Heart left ventricle (tissue), 16 donors: ENCODE measurements at places on chromosomes 5 and 9. TPM values are rescaled to one million over a fixed set of nuclear protein-coding genes. Genes with fewer than 3 reads are reported as not detected.

- no peak for DNase-seq
Measured at GRCh38 chr9:122056484-122056883, 36.6 kb downstream of the TTLL11 start.

LCN6 gene
- total RNA-seq = 58.7 TPM

- DNase-seq = no peak
Measured at GRCh38 chr9:99216073-99216472, 5.7 kb downstream of the ALG2 start.

DNA sequence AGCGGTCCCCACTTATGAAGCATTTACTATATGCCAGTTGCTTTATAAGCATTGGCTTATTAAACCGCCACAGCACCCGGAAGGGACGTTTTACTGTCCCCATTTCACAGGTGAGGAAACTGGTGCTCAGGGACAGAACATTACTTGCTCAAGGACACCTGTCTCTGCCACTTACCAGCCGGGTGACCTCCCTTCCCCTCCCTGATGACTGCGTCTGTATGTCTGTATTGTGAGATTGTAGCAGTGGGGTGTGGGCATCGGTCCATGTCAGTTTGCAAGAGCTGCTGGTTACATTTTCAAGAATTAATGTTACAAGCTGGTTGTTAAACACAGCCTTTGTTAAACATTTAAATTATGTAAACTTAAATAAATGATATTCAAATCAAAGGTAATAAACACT, 77.6 kb upstream of the LMX1B start:
- DNase-seq = no peak

C9orf50 gene
- total RNA-seq = not detected

- no peak for DNase-seq
Measured at GRCh38 chr9:132596200-132596599, 13.8 kb downstream of the BARHL1 start.

GRCh38 chr9:137411260-137411644, 11.7 kb downstream of the EXD3 start:
- DNase-seq = peak; percentile 66

GRCh38 chr9:130156672-130157071, 15.5 kb upstream of the NCS1 start:
- no peak for DNase-seq
